ENCODE measurements at places on chromosomes 2 and 18.

DNA sequence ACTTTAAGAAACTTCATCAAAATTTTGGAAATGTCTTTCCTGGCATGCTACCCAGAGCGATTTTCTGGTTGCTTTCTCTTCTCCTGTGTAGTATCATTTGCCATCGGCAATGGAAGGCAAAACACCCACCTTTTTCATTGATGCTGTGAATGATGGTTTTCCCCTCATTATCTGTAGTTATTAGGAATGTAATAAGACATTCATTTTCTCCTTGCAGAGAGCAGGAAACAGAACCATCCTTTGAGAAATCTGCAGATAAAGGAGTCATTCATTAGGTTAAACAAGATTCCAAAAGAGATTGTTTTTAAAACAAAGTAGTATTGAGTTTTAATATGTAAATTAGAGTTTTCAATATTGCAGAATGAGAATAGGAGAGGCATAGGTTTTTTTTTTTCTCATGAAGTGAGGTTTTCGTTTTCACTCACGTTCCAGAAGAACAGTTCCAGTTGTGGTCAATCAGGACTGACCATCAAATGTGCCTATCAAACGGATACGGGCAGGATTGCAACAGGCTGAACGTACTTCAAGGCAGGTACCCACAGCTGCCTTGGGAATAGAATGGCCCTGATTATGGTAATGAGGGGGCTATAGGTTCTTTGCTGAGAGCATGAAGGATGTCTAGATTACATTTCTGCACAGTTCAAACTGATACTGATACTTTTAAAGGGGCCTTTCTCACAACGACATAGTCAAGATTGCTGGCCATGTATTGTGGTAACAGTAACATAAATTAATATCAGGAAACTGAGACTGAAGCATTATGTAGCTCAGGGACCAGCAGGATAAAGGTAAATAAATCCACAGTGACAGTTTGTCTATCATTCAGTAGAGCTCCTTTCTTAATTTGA is 49.8 kb upstream of the PLA2R1 start:
- DNase-seq: no peak

GRCh38 chr2:113709022-113709421 is 47.4 kb downstream of the SLC35F5 start:
- DNase-seq: peak; percentile 89

GRCh38 chr2:187446711-187447110 is 1.3 kb downstream of the CALCRL start:
- DNase-seq: no peak

DNA sequence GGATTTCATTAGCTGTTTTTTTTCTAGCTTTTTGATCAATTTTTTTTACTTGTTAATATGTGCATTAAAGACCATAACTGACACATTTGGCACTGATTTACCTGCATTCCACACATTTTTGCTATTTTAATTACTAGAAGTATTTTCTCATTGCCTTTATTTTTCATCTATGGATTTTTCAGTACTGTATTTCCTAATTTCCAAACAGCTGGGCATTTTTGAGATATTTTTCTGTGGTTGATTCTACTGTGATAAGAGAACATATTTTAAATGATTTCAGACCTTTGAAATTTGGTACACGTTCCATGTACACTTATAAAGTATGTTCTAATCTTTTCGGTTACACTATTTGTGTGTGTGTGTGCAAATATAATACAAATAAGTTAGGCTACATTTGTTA is 135.3 kb downstream of the PARD3B start:
- DNase-seq: no peak

- no peak for DNase-seq
These were observed 52.7 kb downstream of the KIF1A start for GRCh38 chr2:240767341-240767740.

GRCh38 chr2:224219781-224220180 is 180.7 kb upstream of the SERPINE2 start:
- no peak for DNase-seq

GRCh38 chr2:31384771-31385276 is 29.7 kb downstream of the XDH start:
- no peak for DNase-seq

GRCh38 chr2:67694445-67694844 is 297.3 kb downstream of the ETAA1 start:
- peak; percentile 53 for DNase-seq

- no peak for DNase-seq
These were observed 186.6 kb downstream of the PID1 start for GRCh38 chr2:229084447-229084846.

DNA sequence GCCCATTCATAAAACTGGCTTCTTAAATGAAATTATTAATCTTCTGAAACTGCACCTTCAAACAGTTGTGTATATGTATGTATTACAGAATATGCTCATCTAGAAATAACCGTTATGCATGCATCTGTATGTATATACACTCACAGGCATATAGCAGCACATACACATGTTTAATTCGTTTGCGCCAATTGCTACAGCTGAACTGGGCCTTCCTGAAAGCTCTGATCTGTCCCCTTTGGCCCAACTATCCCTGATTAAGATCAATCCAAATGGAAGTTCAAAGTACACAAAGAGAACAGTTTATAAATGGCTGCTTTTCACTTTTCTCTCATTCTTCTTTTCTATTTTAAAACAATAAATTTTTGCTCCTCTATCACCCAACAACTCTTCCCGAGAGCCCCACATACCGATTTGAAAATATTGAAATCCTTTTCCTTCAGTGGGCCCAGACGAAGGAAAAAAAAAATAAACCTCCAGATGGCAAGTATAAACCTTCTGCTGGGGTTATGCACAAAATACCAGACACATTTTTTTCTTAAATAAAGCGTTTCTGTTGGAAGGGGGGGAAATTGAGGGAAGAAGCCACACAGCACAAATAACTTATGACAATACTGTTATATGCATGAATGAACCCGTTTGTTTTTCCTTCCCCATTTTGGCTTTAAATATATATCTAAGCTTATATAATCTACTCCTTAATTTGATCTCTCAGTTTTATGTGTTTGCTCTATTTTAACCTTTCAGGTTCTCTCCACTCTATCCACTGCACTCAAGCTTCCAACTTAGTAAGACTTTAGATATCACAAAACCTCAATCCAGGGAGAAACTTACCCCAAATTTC is 267.3 kb downstream of the TCF4 start:
- DNase-seq: no peak

GRCh38 chr2:239002954-239003623 is 155.2 kb downstream of the TWIST2 start:
- no peak for DNase-seq

- DNase-seq: no peak
These were observed 232.1 kb upstream of the COPS8 start for GRCh38 chr2:236853585-236854051.

- DNase-seq: no peak
These were observed 16.2 kb upstream of the ZNF512 start for GRCh38 chr2:27566628-27567027.

GRCh38 chr18:73895701-73896100 is 251.9 kb downstream of the FBXO15 start:
- peak; percentile 84 for DNase-seq

GRCh38 chr2:25165992-25166875 is 2.1 kb downstream of the POMC start:
- peak; percentile 69 for DNase-seq

DNA sequence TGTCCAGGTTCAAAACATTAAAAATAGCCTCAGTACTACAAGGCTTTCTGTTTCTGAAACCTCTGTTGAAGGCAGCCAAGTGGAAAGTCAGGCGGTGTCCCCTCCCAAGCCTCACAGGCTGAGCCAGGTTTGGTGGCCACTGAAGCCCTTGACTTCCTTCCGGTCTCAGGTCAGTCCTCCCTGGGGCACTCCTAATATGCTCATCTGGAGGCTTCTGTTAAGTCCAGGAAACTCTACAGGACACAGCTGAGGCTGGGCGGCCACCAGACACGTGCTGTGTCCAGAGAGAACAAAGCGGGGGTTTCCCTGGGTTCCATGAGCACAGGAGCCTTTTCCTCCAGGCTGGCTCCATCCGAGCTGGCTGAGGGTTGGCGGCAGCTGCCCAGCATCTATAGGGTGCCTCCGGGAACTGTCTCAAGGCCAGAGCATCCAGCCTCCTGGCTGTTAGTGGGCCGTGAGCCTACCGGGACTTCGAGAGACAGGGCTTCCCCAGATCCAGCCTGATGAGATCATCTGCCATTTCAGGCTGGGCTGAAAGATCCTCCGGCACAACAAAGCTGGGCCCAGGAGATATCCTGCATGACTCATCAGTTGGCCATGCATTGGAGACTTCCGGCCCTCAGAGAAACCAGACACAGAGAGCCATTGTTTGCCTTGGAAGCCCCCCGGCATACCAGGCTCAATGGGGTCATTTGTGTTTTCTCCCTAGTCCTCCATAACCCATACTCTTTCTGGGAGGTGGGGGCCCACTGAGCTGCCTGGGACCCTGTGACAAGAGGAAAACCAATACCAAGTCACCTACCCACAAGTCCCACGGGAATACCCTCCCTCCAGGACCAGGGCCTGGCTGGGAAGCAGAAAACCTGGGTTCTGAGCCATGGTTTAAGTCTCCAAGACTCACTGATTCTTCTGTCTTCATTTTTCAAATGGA is 71.7 kb downstream of the HS1BP3 start:
- DNase-seq: peak; percentile 39

DNA sequence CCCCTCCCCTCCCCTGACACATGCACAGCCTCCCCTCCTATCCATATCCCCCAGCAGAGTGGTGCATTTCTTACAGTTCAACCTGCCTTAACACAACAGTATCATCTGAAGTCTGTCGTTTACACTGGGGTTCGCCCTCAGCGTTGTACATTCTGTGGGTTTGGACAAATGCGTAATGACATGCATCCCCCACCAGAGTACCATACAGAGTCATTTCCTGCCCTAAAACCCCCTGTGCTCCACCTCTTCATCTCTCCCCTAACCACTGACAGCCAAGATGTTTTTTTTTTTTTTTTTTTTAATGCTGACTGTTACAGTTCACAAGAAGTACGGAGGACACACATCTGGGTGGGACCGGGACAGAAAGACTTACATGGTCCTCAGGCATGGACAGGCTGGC is 22.6 kb downstream of the POMC start:
- no peak for DNase-seq

- no peak for DNase-seq
These were observed 18.3 kb upstream of the BMP10 start for GRCh38 chr2:68889500-68889899.

DNA sequence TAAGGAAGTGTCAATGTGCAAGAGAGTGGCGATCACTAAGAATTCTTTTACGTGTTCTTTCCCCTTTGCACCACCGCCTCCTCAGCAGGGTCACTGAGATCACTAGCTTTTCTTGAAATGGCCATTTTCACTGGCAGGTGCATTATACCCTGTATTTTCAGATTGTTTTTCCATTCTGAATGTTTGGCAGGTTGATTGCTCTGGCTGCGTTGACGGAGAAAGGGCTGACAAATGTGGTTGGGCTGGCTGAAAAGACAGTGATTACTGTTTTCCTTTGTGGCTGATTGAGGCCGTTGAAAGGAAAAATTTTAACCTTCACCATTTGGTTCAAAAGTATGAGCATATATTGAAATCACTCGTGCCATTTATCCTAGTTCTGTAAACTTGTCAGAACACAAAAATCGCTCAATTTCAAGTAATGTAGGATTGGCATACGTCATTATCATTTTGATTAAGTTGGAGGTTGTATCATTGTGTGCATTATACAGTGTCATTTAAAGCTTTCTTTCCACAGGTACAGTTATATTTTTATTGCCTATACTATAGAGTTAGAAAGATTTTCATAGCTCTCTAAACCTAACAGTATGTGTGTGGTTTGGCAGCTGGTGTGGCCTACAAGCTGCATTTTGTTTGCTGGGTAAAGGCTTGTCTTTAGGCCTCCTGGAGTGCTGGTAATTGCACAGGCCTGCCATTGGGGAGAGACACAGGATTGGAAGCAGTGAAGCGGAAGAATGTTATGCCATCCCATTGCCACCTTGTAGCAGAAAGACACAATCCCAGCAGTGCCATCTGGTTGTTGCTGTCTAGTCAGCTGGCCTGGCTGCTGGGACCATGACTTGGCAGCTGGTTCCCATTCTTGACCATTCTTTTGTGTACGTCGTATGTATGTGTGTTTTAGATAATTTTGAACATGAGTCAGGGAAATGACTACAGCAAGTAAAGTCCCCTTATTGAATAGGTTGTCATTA is 36.7 kb downstream of the DYNC1I2 start:
- DNase-seq: peak; percentile 83

DNA sequence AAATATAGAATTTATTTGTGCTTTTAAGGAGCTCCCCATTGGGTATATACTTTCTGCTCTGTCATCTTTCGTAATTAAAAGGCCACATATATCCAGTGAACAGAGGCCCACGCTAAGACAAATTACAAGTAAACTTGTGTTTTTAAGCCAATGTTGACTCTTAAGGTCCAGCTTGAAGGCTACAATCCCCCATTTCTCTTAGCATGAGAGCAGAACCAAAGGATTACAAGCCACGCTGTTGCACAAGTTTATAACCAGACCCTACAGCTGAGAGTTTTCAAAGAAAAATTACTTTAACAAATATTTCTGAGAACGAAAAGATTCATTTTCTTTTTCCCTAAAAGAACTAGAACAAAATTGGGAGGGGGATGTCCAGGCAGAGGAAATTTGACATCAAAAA is 471.0 kb downstream of the TXNL1 start:
- no peak for DNase-seq

DNA sequence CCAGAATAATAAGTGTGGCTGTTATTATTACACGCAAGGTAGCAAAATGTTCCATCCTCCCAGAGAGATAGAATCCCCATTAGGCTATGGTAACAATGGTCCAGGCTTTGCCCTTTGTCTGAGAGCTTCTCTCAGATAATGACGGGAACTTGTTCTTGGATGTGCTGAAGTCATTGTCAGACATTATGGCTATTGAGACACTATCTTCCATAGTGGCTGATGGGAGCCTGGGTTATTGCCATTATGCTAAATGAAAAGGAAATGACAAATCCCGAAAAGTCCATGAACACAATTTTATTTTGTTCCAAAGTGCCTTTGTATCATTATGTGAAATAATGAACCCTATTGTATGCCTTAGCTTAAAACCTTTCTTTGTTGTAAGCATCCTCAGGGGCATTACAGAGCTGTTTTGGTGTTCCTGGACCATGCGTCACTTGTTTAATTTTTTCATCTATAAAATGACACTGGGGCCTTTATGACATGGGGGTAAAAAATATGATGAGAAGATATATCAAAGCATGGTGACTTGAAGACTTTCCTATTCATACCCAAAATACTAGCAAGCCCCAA is 218.5 kb downstream of the KCNS3 start:
- DNase-seq: no peak

DNA sequence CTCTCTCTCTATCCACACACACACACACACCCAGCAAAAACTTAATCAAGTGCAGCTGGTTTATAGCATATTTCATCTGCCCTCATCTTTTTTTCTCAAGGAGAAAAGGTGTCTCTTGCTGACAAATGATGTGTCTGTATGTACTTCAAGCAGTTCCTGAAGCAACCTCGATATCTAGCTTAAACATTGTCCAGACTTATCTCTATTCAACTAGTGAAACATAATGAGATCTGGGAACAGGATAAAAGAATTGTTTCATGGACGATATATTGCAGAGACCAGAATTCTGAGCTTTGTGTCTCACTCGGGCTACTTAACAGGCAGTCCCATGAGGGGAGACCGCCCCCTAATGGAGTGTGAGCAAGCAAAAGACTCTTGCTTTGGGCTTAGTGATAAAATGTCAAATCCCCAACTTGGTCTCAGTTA is 929.2 kb upstream of the SOX11 start:
- peak; percentile 9 for DNase-seq

GRCh38 chr2:135299658-135300244 is 231.3 kb downstream of the ZRANB3 start:
- no peak for DNase-seq

- DNase-seq: no peak
These were observed 19.0 kb upstream of the FEZ2 start for GRCh38 chr2:36616947-36617346.
